ENCODE measurements at places on chromosomes 7 and 10. TPM values are rescaled to one million over a fixed set of nuclear protein-coding genes. Genes with fewer than 3 reads are reported as not detected.

CCDC146 gene
- total RNA-seq = 15.9 TPM

PILRA gene
- 1.5 TPM for total RNA-seq

ZCWPW1 gene
- 7.4 TPM for total RNA-seq

MAGI2 gene
- 1.6 TPM for total RNA-seq

ENO4 gene
- 0.43 TPM for total RNA-seq

DNA sequence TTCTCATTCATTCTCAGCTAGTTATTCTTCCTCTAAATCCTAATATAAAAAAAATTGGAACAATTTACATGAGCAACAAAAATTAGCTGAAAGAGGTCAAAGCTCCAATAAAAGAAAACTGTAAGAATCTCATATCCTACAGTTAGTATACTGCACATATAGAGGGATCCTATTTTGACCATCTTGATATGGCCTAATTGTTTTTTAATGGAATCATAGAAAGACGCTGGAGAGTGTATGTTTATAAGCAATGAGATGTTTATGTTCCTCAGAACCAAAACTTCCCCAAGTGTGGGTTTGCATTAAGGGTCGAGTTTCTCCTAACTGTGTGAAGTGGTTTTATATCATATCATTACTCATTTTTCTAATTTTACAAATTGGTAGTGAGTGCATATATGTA lies 102.5 kb downstream of the VIM start:
- DNase-seq = no peak
- H3K27ac ChIP-seq = no peak overlapping the region
- no peak overlapping the region for H3K4me3 ChIP-seq
- H3K27me3 ChIP-seq = no peaks in the 10 kb centered on the region

GRCh38 chr10:52609071-52609470 lies 163.5 kb downstream of the MBL2 start:
- no peaks in the 10 kb centered on the region for H3K4me1 ChIP-seq
- no peaks in the 10 kb centered on the region for H3K36me3 ChIP-seq
- H3K27me3 ChIP-seq = no peaks in the 10 kb centered on the region
- no peak overlapping the region for H3K4me3 ChIP-seq
- no peak for DNase-seq
- H3K27ac ChIP-seq = no peak overlapping the region

- no peak for DNase-seq
- peaks cover 51% of the 10 kb centered on the region for H3K27me3 ChIP-seq
- H3K4me3 ChIP-seq = no peak overlapping the region
- no peak overlapping the region for H3K27ac ChIP-seq
- H3K4me1 ChIP-seq = no peaks in the 10 kb centered on the region
Observed at GRCh38 chr10:1664333-1664964, 72.9 kb downstream of the ADARB2 start.

GRCh38 chr7:21426286-21427181 lies 1.3 kb upstream of the SP4 start:
- peak; percentile 71 for DNase-seq
- peak overlapping the region; percentile 56 for H3K4me3 ChIP-seq
- H3K27me3 ChIP-seq = no peaks in the 10 kb centered on the region
- peaks cover 20% of the 10 kb centered on the region for H3K4me1 ChIP-seq

- no peaks in the 10 kb centered on the region for H3K4me1 ChIP-seq
- H3K4me3 ChIP-seq = no peak overlapping the region
- H3K36me3 ChIP-seq = no peaks in the 10 kb centered on the region
Observed at GRCh38 chr10:94282369-94282768, 80.4 kb downstream of the NOC3L start.

DNA sequence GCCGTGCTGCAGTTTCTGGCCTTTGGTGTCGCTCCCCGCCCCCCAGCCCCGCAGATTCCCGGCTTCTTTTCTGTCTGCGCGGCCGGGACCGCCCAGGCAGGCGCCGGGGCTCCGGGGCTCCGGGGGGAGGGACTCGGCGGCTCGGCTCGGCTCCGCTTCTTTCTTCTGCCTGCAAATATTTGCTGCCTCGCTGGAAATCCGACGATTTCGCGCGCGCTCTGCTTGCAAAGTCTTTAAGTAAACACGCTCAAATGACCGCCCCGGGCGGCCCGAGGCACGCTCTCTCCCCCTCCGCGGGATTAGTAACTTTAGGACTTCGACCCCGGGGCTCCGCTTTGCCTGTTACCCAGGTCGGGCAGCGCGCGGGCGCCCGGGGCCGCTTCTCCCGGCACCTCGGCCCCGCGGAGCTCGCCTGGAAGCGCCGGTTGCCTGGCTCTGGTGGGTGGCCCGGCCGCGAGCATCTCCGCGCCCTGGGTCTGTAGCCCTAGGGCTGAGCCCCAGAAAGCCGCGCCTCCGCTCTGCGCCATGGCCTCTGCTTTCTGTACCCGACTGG lies 3.9 kb upstream of the GATA3 start:
- peak; percentile 64 for DNase-seq
- H3K27me3 ChIP-seq = no peaks in the 10 kb centered on the region
- peak overlapping the region; percentile 59 for H3K4me3 ChIP-seq
- no peaks in the 10 kb centered on the region for H3K4me1 ChIP-seq
- no peaks in the 10 kb centered on the region for H3K36me3 ChIP-seq

GRCh38 chr7:142553216-142553615 lies 196.1 kb upstream of the PRSS1 start:
- DNase-seq = peak; percentile 43
- no peak overlapping the region for H3K4me3 ChIP-seq
- H3K27me3 ChIP-seq = no peaks in the 10 kb centered on the region
- H3K27ac ChIP-seq = no peak overlapping the region

DNA sequence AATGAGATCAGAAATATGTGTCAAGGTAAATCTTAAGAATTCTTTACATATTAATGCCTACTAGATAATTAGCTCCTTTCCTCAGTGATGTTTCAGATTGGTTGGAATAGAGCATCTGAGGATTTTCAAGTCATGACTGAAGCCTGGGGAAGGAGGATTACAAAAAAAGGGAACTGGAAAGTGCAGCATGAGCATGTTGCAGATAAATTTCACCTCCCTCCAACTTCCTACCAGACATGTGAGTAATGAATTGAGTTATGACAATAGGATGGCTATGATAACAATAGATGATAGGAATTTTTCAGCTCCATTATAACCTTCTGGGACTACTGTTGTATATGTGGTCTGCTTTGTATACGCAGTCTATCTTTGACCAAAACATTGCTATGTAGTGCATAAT lies 104.2 kb upstream of the RAB18 start:
- no peaks in the 10 kb centered on the region for H3K36me3 ChIP-seq
- DNase-seq = no peak
- H3K27ac ChIP-seq = no peak overlapping the region
- no peaks in the 10 kb centered on the region for H3K4me1 ChIP-seq

DNA sequence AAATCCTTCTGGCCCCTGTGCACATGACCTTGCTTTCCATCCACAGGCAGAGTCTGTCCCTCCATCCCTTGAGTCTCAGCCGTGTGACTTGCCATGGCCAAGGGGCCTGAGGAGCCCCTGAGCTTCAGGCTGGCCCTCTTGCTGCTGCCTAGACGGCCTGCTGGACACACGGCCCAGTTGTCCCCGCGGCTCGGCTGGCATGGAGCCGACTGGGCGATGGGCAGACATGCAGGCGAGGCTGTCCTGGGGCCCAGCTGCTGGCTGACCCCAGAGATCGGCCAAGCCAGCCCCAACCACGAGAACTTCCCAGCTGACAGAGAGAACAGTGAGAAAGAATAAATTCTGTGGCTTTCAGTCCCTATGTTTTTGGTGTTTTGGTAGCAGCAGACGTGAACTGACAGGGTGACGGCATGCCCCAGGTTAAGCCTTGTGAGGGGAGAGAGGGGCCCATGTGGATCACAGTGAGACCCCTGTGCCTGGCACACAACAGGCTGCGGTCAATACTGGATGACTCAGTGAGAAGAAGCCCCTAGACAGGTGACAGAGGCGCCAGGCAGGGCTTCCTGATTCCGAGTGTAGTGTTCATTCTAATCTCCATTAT lies 11.7 kb downstream of the PRKAG2 start:
- H3K4me1 ChIP-seq = no peaks in the 10 kb centered on the region
- H3K36me3 ChIP-seq = no peaks in the 10 kb centered on the region
- no peak overlapping the region for H3K27ac ChIP-seq
- no peak overlapping the region for H3K4me3 ChIP-seq
- H3K27me3 ChIP-seq = peaks cover 8% of the 10 kb centered on the region

DNA sequence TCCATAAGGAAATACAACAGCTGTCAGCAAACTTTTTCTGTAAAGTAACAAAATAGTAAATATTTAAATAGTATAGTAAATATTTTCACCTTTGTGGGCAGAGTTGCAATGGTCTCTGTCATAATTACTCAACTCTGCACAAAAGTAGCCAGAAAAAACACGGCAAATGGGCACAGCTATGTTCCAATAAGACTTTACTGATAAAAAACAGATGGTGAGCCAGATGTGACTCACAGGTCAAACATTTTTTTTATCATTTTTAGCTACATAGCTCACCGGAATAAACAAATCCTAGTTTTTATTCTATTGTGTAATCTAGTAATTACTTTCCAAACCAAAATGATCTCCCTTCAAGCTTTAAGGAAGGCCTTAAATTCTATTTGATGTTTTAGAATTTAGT lies 55.3 kb downstream of the NCAPG2 start:
- peak overlapping the region; percentile 73 for H3K27ac ChIP-seq
- peak; percentile 94 for DNase-seq
- peaks cover 19% of the 10 kb centered on the region for H3K36me3 ChIP-seq
- H3K27me3 ChIP-seq = no peaks in the 10 kb centered on the region
- peaks cover 19% of the 10 kb centered on the region for H3K4me1 ChIP-seq

DNA sequence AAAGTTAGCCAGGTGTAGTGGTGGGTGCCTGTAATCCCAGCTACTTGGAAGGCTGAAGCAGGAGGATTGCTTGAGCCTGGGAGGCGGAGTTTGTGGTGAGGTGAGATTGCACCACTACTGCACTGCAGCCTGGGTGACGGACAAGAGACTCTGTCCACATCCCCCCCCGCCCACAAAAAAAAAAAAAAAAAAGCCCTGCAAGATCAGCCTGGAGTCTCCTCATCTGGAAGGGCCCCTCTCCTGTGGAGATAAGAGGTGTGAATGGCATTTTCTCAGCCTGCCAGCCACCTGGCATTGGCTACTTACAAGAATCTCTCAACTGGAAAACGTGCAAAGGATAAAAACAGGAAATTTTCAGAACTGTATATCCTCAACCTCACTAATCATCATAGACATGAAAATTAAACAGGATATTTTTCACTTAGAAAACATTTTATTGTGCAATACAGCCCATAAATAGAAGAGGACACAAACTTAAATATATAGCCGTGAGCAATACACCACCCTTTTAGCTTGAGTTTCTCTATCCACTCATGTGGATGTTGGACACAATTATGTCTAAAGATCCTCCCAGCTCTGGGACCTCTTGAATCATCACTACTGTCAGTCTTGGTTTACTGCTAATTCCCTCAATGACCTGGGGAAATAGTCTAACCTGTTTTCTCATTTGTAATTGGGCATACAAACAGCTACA lies 11.3 kb upstream of the TSPAN15 start:
- H3K4me3 ChIP-seq = peak overlapping the region; percentile 42
- peak overlapping the region; percentile 96 for H3K27ac ChIP-seq
- H3K4me1 ChIP-seq = peaks cover 69% of the 10 kb centered on the region
- H3K27me3 ChIP-seq = no peaks in the 10 kb centered on the region
